ENCODE measurements at places on chromosomes 6 and 20.
A peak's percentile ranks its signal among the peaks of the same experiment; 100 is the strongest.

GRCh38 chr6:37723016-37723415 is 25.3 kb upstream of the MDGA1 start:
- no peak for DNase-seq

DNA sequence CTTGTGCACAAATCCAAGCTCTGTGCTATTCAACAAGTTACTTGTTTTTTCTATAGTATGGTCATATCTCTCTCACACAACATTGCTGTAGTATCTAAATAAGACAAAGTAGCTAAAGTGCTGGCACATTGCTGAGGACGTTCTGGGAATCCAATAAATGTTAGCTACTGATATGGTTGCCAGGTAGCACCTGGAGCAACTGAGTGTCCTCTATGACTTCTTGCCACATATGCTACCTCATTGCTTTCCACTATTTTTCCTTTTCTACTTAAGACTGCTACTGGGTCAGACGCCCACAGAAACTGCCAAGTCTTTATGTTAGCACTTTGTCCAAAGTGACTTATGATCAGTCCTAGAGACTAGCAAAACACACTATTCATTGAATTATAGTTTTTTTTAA is 85.3 kb downstream of the SYCP2 start:
- DNase-seq, result no peak

GRCh38 chr6:41649596-41649995 is 11.3 kb downstream of the MDFI start:
- DNase-seq, result no peak

DNA sequence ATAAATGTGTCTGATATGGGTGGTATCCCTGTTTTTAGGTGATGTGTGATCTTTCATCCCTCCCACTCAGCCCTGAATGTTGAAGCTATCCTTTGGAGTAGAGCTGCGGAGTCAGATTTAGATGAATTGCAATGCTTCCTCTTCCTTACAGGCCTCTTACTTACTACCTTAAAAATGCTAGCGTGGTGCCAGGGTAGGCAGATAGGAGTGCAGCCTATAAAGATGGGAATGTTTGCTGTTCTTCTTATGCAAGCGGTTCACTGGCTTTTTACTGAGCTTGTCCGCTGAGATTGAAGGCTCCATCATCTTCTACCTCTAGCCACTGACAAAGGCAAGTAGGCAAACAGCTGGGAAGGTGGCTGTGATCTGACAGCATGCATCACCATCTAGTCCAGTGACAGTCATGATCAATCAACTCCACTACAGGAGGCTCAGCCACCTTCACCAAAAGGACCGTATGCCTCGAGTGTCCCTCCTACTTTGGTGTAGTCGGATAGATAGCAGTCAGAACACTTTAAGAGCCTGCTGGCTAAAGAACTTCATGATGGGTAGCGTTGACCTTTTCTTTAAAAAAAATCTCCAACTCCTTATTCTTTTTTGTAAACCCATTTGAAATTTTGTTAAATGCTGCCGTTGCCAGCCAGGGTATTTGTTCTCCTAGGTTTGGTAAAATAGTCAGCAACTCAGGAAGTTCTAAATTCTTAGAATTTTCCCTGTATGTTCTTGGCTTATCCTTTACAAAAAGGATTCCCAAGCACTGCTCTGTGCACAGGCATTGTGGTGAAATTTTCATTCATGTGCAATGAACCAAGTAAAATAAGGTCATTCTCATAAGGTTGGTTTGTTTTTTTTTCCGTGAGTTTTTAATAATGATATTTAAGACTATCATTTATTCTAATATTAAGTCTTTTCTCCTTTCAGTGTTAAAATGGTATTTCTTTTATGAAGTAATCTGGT is 169.6 kb downstream of the MTHFD1L start:
- peak; percentile 71 for DNase-seq

DNA sequence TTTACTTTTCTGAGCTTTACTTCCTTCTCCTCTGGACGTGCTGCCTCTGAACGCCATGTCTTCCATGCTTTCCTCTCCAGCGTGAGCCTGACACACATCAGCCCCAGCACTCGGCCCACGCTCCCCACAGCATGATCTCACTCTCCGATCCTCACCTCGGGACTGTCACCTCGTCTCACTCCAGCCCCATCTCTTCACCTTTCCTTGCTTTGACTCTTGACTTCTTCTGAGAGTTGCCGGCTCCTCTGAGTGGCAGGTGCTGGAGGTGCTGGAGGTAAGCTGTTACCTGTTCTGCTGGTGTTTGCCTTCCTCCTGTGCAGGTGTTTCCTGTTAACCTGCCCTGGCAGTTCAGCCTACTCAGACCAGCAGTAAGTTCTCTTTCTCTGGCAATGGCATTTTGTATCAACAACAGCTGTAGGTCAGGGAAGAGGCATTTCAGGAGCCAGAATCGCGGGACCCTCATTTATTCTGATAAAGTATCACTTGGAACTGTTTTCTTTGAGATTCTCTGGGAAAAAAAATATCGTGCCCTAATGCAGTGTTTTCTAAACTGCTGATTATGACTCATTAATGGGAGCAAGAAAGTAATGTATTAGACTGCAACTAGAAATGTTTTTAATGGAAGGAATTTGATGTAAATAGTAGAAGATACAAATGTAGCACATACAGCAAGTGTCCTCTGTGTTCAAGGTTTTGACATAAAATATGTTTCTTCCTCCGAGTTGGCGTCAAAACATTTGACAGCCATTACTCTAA is 106.5 kb downstream of the ARID1B start:
- no peak for DNase-seq

DNA sequence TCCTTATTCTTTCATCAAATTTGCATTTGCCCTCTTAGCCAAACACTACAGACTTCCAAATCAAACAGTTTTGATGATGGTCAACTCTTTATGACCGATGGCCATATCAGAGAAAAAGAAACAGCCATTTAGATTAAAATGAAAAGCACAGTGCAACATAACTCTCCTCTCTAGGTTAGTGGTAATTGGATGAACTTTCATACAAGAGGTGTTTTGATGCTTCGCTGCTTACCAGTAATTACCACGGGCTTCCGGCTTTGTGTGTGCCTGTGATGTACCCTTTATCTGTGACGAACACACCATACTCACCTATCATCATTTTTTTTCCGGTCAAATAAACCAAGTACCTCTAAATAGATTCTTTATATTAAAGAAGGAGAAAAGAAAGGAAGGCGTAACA is 181.8 kb downstream of the FOXA2 start:
- no peak for DNase-seq

- DNase-seq, result no peak
Observed at GRCh38 chr6:28090917-28091586, 10.7 kb downstream of the ZNF165 start.

DNA sequence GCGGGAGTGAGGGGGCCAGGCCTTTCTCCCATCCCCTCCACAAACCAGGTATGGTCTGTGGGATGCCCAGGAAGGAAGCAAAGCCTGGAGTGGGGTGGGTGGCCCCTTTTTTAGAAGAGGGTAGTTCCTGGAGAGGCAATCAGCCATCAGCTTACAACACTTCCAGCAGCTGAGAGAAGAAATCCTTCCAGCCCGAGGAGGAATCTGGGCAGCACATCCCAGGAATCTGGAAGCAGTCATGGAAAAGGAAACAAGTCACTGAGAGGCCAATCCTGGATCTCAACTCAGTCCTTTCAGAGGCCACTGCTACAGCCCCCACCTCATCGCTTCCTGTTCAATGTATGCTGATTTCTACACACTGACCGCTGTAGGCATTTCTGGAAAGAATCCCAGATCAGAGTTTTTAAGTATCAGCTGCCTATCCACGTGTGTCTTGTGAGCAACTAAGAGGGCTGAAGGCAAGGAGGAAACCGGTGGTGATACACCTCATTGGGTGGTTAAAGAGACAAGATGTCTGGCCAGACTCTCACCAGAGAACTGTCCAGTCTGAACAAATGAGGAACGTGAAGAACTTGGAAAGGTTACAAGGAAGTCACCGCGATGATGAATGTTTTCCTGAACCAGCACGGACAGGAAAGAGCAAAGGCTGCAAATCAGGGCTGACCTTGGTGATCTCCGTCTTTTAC is 92.9 kb upstream of the SHLD1 start:
- DNase-seq, result peak; percentile 93

- peak; percentile 63 for DNase-seq
Observed at GRCh38 chr6:28643017-28643740, 117.5 kb downstream of the GPX5 start.

DNA sequence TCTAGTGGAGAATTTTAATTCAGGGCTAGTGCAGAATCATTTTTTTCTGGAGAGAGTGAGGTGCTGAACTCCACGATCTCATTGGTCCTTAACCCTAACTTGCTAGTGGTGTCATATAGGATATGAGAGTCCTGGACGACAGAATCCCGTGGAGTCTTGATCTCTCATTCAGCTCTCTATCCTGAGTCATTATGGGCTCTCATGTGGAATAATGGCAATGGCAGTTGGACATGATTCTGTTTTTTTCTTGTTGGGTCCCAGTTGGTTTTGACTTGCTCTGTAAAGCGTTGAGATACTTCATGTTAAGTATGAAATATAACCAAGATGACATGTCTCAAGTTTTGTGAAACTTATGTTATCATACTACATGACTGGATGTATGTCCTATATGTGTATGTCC is 6.3 kb upstream of the RNF144B start:
- DNase-seq, result no peak

GRCh38 chr20:48758206-48758820 is 69.5 kb downstream of the PREX1 start:
- no peak for DNase-seq

DNA sequence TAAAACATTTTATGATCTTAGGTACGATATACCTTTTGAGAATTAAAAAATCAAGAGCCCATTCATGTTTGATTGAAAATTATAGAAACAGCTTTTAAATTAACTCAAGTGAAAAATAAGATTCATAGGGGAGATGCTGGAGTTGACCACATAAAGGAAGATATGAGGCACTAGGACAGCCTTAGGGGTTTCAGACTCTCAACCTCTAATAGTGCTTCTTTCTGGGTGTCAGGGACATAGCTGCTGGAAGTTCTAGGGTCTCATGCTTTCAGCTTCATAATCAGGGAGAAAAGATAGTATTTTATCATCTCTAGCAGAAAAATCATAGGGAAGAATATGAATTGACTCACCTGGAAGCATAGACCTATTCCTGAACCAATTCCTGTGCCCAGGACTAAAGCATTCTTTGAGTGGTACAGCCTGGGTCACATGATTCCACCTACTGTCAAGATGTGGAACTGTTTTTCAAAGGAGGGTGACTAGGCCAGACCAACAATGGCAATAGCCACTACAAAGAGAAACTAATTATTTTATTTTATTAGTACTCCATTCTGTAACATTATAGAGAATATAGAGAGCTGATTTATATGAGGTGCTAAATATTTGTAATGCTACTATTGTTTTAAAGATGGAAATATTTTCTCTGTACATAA is 27.8 kb upstream of the CENPW start:
- DNase-seq, result no peak

DNA sequence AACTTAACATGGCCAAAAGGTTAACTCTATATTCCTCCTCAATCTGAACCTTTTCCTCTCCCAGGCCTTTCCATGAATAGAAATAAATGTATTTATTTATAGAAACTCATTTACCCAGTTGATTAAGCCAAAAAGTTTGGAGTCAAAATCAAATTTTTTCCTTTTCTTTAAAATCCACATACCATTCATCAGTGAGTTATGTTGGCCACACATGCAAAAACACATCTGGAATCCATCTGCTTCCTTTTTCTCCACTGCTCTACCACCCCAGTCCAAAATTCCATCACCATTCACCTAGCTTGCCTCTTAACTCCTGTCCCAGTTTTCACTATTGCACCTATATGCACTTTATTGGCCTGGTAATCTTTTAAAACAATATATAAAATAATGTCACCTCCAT is 62.4 kb upstream of the TMEM200A start:
- peak; percentile 25 for DNase-seq

GRCh38 chr20:33166533-33167113 is 1.3 kb upstream of the BPIFA2 start:
- DNase-seq, result no peak

- DNase-seq, result no peak
Observed at GRCh38 chr20:64176551-64176950, 12.3 kb downstream of the MYT1 start.

- DNase-seq, result no peak
Observed at GRCh38 chr6:1091900-1092299, 220.0 kb upstream of the FOXQ1 start.

GRCh38 chr6:7042056-7042653 is 65.6 kb upstream of the RREB1 start:
- DNase-seq, result peak; percentile 40

DNA sequence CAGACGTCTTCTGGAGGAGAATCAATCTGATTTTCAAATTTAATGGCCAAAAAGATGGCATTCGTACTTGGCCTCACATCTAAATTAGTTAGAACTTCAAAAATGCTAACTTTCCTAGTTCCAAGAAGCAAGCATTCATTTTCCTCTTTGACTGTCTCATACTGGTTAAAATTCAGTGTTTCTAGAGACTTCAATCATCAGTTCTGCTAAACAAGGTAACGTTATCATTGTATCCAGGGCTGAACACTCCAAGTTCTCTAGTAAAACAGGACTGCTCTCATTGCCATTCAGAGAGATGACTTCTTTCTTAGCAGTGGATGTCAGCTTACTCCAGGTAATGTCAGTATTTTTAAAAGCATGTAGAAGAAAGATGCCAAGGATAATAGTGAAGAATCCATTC is 34.6 kb upstream of the ENTPD6 start:
- DNase-seq, result no peak

DNA sequence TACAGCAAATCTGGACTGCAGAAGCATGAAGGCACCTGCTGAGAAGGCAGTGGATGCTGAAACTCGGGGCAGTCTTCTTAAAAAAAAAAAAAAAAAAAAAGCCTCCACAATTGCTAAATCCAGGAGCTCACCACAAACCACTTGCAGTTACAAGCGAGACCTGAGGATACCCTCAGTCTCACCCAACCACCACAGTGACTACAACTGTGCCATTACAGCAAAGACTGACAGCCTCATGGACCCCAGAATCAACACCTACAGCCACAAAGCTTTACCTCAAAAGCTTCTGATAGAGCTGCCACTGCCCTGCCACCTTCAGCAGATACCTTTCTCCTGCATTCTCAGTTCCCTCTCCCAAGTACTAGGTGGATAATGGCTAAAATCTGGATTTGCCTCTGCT is 9.0 kb downstream of the COL21A1 start:
- DNase-seq, result no peak

DNA sequence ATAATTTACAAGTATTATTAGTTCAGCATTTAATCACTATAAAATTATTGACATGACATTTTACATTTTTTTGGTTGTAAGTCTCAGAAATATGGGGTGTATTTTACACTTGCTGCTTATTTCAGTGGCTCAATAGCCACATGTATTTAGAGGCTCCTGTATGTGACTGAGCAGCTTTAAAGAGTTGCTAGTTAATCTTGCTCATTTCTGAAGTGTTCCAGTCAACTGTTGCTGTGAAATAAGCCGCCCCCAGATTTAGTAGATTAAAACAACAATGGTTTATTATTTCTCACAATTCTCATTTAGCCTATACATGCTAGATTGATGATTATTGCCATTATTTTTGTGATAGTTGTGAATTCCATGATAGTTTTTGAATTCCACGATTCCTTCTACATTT is 23.0 kb downstream of the CD109 start:
- no peak for DNase-seq

GRCh38 chr6:50831186-50831585 is 12.5 kb downstream of the TFAP2B start:
- DNase-seq, result no peak

GRCh38 chr20:29409833-29410805 is 1847.3 kb upstream of the DEFB115 start:
- no peak for DNase-seq

GRCh38 chr6:125924169-125924568 is 32.4 kb upstream of the HINT3 start:
- DNase-seq, result no peak

Measured in astrocyte of the spinal cord (primary cell).